ENCODE measurements at places on chromosomes 3 and 15. TPM values are rescaled to one million over a fixed set of nuclear protein-coding genes. Genes with fewer than 3 reads are reported as not detected.

DNA sequence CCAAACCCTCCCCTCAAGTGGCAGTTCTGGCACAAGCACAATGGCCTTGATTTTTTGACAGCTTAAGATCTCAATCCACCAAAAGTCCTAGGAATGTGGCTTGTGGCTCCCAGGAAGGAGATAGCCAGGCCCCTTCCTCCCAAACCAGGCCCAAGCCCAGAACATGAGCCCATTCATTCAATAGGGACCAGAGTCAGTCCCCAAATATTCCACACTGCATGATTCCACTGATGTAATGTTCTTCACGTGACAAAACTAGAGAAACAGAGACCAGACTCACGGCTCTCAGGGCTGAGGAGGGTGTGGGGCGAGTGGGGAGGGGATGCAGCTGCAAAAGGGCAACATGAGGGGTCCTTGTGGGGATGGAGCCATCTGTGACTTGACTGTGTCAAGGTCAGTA is 25.5 kb downstream of the ABTB1 start:
- DNase-seq: no peak

- DNase-seq: no peak
These were observed 282.6 kb upstream of the LRRC3B start for GRCh38 chr3:26340001-26340400.

- DNase-seq: no peak
These were observed 13.2 kb downstream of the PFN2 start for GRCh38 chr3:149957361-149958125.

FOXB1 gene
- total RNA-seq: not detected

All from psoas muscle (tissue), 8 donors.